NCI-H2029 treated with DMSO at 0.1 percent for 48 hours (cell line): ENCODE measurements at places on chromosomes 7 and 10.

GRCh38 chr10:47031901-47032465 lies 120.8 kb downstream of the PTPN20 start:
- no peak for DNase-seq

GRCh38 chr7:137916564-137916963 lies 69.8 kb upstream of the DGKI start:
- no peak for DNase-seq

- no peak for DNase-seq
These were observed 14.0 kb upstream of the BLNK start for GRCh38 chr10:96285331-96285752.

DNA sequence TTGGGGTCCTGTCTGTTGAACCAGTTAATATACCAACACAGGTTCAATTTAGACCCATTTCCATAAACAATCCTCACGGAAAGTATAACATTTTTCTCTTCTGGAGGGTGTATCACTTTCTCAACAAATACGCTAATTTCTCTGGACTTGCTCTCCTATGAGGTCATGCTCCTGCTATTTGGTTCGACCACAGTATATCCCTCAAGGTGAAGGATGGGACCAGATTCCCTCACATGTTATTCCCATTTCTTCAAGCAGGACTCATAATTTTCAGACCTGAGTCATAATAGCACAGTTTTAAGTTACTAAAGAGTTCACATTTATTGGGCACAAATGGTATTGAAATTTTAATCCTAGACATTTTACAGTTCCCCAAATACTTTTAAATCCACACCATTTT lies 57.2 kb downstream of the ADAM12 start:
- no peak for DNase-seq

GRCh38 chr7:138975343-138976104 lies 5.7 kb downstream of the KIAA1549 start:
- DNase-seq, result no peak

GRCh38 chr7:81507221-81507620 lies 262.6 kb downstream of the HGF start:
- no peak for DNase-seq

DNA sequence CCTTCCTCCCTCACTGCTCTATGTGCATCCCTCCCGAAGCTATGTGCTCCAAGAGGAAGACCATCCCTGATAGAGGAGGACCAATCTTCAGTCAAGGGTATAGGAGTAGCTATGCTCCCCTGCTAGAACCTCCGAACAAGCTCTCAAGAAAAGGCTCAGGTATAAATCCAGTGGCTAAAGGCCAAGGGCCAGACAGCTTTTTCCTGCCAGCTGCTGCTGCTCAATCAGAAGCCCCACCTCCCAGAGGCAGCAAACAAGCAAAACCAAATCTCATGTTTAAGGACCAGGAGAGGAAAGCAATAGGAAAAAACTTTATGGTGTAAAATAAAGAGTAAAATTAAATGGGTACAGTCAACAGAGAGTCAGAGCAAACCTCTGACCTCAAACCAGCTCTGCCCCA lies 187.2 kb downstream of the FGFR2 start:
- DNase-seq, result no peak
